ENCODE measurements at places on chromosomes 2 and 18.

DNA sequence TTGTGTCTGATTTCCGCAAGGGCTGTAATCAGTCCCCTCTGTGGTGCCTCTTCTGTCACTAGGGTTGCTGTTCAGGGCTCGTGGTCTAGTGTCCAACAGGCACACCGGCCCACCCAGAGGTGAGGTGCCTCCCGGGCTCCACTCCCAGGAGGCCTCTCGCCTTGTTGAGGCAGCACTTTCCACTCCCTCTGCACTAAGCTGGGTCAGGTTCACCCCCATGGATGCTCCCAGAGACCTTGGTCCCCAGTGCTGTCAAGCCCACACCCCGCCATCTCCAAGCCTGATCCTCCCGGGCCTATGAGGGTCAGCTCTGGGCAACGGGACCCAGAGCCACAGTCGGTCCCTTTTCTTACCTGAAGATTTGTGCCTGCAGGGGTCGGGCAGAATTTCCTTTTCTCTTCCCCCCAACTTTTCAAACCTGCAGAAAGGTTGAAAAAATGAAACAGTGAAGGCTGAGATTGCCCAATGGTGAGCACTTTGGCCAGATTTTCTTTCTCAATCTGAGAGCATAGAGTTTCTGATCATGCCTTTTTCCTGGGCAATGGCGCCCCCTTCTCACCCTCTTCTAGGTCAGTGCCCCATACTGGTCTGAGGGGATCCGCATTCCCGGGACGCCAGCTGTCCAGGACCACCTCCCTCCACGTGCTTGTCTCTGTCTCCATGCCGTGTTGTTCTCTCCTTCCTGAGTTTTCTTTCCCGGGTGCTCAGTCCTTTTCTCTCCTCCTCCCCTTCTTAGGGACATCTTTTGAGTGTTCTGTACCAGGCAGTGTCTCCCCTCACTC is 148.0 kb downstream of the ASB1 start:
- DNase-seq: no peak

DNA sequence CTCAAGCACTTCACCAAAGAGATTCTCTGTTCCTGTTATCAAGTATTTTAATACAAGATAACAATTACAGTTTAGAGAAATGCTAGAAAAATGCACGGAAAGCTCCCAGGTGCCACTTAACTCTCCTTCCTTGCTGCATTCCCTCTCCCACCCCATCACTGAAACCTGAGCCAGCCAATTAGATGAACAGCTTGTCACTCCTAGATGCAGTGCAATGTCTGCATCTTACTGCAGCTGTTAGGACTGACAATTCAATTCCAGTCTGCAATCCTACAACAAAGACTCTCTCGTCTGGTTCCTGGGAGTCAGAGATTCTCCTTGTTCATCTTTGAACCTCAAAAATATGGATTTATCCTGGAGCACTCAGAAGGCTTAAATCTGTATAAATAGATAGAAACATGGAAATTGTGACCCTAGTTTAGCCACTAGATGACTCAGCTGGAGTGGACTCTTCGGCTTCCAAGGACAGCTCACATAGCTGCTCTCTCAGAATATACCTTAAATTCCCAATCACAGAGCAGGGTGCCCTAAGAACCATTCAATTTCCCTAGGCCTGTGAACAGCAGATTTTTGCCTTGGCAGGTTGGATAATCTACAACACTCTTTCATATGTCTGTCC is 311.1 kb downstream of the NRXN1 start:
- no peak for DNase-seq

DNA sequence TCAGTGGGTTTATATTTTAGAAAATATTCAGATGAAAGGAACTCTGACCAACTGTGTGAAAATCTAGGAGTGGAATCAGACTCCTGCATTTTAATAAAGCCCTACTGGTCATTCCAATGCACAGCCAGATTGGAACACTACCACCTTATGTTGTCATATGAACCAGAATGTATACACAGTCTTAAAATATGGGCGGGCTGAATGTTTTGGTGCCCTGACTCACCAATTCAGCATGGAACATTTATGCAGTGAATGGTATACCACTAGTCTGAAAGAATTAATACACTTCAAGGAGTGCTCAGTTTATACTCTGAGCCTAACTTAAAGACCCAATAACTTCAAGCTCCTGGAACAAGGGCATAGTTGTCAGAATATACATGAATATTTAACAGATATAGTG is 280.9 kb upstream of the TCF4 start:
- DNase-seq: no peak

DNA sequence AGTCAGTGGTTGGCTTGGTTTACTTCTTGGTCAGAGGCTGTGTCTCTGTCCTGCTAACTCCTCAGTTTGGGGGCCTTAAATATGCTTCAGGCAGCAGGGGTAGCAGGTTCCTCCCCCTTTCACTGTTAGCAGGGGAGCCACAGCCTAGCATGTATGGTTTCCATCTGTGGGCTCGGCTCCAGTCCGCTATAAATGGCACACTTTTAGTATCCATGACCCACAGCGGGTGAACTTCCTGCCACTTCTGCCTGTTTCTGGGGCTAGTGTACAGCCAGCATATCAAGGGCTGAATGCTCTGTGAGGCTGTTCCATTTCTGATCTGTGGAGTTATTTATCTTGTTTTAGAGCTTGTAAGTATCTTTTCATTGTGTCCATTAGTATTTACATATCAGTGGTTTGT is 58.3 kb downstream of the MRPL33 start:
- DNase-seq: no peak

Data from hematopoietic multipotent progenitor cell treated with erythropoietin and hydrocortisone succinate and interleukin-3 and kit ligand, for 15 days (in vitro differentiated cells).